ENCODE measurements at places on chromosomes 12 and 14.

DNA sequence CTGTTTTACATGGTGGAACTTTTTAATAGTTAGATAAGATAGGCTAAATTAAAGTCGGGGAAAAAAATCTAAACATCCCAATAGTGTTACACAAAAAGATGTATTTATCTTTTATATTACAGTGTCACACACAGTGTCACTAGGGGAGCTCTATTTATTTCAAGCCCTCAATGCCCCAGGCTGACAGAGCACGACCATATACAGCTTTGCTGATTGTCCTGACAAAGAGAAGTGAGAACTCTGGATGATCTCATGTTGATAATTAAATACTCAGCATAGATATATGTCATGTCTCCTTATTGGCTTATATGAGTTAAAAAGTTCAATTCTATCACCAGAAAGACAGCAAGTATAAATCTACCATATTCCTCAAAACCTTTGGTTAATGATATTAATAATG, 594.3 kb downstream of the LRFN5 start:
- no peak for DNase-seq

- DNase-seq = no peak
Observed at GRCh38 chr14:34650786-34651584, 21.0 kb upstream of the SNX6 start.

- DNase-seq = no peak
Observed at GRCh38 chr12:124747426-124748161, 116.1 kb downstream of the SCARB1 start.

GRCh38 chr12:52791271-52792184, 4.4 kb downstream of the KRT3 start:
- no peak for DNase-seq

GRCh38 chr12:87025976-87026375, 769.8 kb upstream of the MGAT4C start:
- no peak for DNase-seq

DNA sequence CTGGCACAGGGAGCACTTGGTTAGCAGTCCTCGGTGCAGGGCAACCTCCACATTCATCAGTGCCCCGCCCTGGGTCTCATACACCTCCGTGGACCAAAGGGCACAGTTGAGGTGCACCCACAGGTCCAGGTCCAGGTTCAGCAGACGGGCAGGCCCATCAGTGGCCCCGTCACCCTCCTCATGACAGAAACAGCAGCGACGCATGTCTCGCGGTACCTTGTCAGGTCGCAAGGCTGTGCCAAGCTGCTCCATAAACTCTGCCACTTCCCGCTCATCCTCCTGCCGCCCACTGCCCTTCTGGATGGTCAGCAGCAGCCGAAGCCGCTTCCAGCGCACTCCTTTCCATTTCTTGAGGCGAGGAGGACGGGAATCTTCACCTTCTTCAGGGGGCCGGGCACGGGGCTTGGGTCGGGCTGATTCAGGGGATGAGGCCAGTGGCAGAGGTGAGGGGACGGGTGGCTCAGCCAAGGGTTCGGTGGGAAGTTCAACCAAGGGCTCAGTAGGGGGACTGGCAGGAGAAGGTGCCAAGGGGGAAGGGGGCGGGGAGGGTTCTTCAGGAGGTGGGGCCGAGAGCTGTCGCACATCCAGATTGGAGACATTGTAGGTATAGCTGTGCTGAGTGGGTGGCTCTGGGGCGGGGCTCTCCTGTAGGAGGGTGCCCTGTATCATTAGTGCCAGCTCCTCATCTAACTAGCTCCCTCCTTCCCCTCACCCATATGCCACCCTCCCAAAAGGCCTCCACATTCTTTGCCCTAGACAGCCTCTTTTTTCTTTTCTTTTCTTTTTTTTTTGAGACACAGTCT, 8.3 kb upstream of the PRKAG1 start:
- no peak for DNase-seq

DNA sequence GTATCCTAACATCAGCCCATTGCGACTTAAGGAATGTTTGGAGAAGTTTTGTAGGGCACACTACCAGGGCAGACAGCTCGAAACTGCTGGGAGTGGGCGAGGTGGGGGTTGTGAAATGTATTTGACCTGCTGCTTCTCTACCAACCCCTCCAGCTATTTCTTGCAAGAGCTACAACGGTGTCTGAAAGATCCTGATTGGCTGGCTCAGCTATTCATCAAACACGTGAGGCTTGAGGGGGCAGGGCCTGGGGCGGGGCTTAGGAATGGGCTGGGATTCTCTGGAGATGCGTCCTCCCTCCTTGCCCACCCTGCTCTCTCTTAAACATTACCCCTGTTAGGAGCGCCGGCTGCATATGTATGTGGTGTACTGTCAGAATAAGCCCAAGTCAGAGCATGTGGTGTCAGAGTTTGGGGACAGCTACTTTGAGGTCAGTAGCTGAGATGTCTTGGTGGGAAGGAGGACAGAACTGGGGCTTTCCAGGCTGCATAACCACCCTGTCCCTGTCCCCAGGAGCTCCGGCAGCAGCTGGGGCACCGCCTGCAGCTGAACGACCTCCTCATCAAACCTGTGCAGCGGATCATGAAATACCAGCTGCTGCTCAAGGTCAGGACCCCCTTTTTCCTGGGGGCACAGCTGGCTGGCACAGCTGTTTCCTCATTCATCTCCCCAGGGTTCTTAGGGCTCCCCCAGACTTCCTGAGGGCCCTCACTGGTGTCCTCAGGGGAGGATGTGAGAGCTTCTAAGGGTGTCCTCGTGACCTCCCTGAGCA, 3.1 kb downstream of the ARHGEF25 start:
- no peak for DNase-seq

- DNase-seq = no peak
Observed at GRCh38 chr12:75756771-75757170, 245.4 kb upstream of the KRR1 start.

DNA sequence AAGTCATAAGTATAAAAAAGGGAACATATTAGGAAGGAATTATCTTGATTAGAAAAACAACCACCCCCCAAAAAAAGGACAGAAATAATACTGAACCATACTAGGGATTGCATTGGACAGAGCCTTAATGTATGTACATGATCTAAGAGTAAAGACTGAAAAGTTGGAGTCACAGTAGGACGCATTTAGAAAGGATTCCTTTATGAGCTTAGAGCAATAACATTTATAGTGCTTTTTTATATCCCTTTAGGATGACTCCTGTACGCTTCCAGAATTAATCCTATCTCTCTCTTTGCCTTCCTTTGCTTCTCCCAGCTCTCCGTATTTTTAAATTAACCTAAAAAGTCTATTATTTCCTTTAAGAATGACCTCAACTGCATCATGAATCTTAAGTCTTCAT, 75.3 kb downstream of the PTPRR start:
- no peak for DNase-seq

GRCh38 chr14:101069666-101070362, 166.3 kb upstream of the RTL1 start:
- no peak for DNase-seq
